ENCODE measurements at places on chromosomes 3 and 15. TPM values are rescaled to one million over a fixed set of nuclear protein-coding genes. Genes with fewer than 3 reads are reported as not detected.

The CAMK2N2 gene
- 0.42 TPM for total RNA-seq

- no peak for DNase-seq
Observed at GRCh38 chr3:61268644-61269043, 17.4 kb upstream of the FHIT start.

GRCh38 chr3:160400702-160401150 is 1.3 kb downstream of the SMC4 start:
- DNase-seq, result no peak

DNA sequence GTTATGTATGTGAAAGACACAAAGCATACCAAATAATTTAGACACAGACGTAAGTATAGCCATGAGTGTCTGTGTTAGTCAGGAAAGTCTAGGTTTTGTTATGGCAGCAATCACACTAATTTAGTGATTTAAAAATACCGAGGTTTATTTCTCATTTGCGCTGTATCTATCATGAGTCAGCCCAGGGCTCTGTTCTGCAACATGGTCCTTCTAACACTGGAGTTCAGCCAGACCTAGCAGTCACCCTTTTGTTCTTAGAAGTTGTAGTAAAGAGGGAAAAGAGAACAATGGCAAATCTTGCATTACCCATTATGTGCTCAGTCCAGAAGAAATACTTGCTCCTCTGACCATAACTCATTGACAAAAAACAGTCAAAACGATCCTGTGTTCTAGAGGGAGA is 311.5 kb downstream of the NLGN1 start:
- DNase-seq, result no peak

GRCh38 chr15:75042730-75043508 is 19.5 kb downstream of the PPCDC start:
- DNase-seq, result no peak

The NANOGP8 gene
- not detected for total RNA-seq

DNA sequence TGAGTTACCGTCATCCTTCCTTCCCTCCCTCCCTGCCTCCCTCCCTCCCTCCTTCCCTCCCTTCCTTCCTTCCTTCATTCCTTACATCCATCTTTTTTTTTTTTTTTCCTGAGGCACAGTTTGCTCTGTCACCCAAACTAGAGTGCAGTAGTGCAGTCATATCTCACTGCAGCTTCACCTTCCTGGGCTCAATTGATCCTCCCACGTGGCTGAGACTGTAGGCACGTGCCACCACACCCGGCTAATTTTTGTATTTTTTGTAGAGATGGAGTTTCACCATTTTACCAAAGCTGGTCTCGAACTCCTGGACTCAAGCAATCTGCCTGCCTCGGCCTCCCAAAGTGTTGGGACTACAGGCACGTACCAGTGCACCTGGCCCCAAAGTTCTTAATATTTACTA is 25.8 kb downstream of the USP3 start:
- DNase-seq, result no peak

The CLDN1 gene
- 5.4 TPM for total RNA-seq

DNA sequence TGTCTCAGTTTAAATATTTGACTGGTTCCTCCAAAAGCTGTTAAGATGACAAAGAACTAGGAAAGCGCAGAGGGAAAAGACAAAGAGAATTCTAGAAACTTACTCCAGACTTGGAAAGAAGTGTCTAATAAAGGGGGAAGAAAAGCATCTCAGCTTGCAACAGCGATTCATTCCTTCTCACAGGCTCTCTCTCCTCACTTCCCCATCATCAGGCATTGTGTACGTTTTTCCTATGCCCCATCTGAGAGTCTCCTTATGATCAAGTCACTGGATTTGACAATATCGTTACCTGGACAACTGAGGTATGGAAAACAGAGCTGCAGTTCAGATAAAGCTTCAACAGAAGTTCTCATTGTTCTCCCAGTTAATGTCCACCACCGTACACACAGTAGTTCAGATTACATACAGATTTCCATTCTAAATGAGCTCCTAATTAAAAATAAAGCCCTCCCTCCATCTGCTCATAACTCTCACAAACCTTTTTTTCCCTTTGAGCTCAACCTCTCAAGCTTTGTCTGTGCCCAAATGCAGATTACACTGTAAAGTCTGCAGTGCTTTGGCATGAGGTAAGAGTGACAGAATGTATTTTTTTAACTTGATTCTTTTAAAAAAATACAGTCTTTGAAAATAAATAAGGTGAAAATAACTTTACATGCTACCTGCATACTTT is 254.4 kb upstream of the THBS1 start:
- no peak for DNase-seq

DNA sequence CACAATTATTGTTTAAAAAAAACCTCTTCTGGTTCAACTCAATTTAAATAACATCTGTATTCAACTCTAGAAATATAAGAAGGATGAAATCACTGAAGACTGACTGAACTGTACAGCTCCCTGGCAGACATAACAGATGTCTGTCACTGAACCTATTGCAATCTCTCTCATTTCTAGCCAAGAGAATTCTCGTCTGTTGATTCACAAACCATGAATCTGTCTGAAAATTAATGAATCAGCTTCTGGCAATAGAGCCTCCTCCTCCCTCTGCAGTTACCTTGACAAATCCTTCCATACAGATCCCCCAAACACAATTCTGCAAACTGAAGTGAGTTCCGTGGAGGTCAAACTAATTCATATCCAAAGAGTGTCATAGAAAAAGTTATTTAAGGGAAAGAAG is 561.4 kb downstream of the PYDC2 start:
- DNase-seq, result peak; percentile 38

GRCh38 chr15:81336568-81336967 is 12.6 kb upstream of the STARD5 start:
- DNase-seq, result no peak

DNA sequence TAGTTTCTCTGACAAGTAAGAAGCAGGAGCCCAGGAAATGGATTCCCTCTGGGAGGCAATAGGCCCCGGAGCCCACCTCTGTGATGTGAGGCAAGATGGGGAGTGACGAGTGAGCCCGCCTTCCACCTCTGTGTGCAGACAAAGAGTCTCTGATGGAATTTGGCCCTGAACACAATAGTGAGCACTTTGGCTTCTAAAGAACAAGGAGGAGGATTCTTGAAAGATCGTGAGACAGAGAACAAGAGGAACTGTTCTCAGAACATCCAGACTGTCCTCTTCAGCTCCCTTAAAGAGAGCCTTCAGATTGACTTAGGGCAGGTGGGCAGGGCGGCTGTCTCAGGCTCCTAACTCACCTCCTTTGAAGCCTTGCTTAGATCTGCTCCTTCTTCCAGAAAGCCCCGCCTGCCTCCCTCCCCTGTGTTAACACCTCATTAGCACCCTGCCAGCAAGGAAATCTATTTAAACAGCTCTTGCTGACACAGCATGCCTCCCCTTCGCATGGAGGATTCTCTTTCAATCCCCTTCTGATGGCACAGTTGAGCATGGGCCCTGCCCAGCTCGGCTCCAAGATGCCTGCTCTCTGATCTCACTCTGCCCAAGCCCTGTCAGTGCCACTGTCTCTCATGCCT is 430.3 kb downstream of the NTRK3 start:
- DNase-seq, result no peak

DNA sequence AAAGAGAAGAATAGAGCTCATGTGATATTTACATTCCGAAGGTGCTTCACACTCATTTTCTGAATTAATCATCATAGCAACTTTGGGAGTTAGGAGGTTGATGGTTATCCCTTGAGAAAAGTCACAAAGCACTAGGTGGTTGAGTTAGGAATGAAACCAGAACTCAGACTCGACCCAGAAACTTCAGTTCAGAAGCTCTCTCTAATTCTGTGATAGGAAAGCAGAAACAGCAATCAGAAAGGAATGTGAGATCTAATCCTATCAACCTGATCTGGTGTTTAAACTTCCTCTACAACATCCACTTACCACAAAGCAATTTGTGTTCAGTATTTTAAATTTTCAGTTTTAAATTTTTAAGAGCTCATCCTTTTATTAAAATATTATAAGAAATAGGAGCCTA is 211.2 kb downstream of the CNTN3 start:
- DNase-seq, result no peak

The CACNA1D gene
- total RNA-seq, result 0.14 TPM

- DNase-seq, result no peak
Observed at GRCh38 chr15:70083418-70083817, 14.3 kb downstream of the TLE3 start.

DNA sequence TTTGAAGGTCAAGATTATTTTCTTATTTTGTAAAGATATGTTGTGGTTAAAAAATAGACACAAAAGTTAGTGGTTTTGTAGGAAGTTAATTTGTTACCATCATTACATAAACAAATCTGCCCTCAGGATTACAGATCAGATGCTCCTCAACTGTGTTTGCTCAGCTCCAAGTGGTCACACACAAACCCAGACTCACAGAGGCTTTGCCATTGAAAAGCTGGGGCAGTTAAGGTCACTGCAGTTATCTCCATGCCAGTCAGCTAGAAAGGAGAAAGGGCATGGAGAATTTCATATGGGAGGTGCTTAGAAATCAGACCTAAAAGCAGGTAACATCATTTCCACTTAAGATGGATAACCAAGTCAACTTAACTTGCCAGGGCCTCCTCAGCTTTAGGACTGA is 825.7 kb upstream of the GBE1 start:
- no peak for DNase-seq

DNA sequence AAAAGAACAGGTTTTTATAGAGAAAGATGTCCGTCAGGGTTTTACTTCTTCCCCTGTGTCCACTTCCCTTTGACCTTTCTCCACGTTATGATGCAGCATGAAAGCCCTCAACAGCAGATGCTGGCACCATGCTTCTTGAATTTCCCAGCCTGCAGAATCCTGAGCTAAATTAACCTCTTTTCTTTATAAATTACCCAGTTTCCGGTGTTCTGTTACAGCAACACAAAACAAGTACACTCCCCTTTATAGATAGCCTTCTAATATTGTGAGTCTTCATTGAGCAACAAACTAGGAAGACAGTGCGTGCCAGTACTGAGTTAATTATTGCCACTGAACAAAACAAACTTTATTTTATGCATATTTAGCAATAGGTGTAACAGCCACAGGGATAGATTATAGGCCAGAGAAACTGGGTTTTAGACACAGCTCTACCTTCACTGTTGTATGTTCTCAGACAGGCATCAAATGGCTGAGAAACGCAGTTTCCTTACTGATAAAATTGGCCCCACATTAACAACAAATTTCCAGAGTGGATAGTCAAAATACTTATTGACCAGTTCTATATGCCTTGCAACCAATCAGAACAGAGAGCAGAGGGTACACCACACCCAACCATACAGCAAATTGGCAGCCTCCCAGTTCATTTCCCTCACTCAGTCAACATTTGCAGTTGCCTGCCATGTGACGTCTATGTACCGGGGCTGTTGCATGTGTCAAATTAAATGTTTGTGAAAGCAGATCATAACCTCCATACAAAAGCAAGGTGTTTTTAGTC is 14.4 kb upstream of the TBL1XR1 start:
- no peak for DNase-seq

The ANKRD63 gene
- total RNA-seq, result not detected

The SYNPR gene
- not detected for total RNA-seq

DNA sequence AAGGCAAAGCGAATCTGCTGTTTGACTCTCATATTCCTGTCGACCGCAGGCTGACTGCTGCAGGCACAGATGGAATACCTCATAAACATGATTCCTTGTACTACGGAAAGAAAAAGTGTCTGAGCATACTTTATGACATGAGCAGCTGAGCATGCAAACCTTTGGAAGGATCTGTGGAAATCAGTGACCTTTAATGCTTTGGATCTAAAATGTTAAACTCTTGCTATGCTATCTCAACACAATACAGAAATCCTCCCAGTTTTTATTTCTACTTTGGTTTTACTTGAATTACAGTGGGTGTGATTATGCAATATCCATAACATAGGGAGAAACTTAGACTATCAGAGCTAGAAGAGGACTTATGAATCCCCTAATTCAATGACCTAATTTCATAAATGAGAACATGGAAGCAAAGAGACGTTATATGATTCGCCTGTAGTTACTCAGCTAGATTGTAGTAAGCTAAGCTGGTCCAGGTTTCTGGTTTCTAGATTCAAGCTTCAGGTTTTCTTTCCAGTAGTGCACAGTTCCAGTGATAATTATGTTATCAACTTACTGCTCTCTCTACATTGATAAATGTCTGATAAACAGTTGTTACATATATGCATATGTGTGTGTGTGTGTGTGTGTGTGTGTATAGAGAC is 127.6 kb upstream of the GBE1 start:
- no peak for DNase-seq

DNA sequence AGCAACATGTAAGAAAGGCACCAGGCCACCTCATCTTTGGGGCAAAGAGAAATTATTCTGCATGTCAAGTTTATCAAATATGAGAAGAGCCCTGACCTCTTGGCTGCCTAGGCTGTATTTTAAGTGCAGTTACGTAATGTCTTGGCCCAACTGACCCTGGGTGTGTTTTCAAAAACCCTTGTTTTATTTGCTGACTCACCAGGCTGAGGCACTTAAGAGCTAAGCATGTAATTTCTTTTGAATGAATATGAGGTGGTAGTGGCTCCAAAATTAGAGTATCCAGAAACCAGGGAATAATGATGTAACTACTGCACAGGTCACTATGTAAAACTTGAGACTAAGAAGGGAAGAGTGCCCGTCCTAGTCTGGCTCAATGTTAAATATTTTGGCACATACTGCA is 24.3 kb downstream of the PGPEP1L start:
- peak; percentile 79 for DNase-seq

DNA sequence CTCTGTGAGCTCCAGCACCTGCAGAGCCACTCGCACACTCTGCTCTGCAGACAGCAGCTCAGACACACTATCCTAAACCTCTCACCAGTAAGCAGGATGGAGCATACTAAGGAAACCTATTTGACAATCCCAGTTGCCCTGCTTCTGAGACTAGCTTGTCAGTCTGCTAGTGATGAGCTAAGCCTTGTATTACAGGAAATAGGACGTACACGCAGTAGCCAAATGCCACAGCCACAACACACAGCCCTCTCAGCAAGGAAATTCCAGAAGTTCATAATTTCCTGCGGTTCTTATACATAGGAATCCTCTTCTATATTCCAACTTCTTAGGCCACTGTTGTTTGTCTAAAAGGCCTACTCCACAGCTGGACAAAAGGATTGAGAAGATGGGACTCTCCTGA is 74.5 kb downstream of the MYLK start:
- no peak for DNase-seq

- DNase-seq, result no peak
Observed at GRCh38 chr3:163273694-163274093, 1777.1 kb downstream of the OTOL1 start.

DNA sequence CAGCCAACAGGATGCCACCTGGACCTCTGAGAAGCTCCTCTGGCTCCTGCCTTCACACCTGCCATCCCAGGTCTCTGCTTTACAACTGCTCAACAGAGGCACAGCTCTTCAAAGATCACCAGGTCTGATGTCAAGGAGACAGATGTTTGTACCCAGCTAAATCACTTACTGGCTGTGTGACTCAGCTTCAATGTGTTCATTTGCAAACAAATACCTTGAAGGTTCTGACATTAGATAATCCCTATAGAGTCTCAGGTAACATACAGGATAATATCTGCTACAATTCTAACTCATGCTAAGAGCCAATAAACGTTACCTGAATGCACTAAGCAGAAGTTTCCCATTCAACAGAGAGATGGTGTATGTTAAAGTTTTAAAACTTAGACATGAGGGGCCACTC is 163.4 kb upstream of the IGF1R start:
- DNase-seq, result peak; percentile 11
